ENCODE measurements at places on chromosomes 3 and 15.

- DNase-seq: no peak
Measured at GRCh38 chr15:84690342-84690741, 25.6 kb downstream of the SEC11A start.

- peak; percentile 60 for DNase-seq
Measured at GRCh38 chr3:107910713-107911259, 180.0 kb downstream of the CD47 start.

DNA sequence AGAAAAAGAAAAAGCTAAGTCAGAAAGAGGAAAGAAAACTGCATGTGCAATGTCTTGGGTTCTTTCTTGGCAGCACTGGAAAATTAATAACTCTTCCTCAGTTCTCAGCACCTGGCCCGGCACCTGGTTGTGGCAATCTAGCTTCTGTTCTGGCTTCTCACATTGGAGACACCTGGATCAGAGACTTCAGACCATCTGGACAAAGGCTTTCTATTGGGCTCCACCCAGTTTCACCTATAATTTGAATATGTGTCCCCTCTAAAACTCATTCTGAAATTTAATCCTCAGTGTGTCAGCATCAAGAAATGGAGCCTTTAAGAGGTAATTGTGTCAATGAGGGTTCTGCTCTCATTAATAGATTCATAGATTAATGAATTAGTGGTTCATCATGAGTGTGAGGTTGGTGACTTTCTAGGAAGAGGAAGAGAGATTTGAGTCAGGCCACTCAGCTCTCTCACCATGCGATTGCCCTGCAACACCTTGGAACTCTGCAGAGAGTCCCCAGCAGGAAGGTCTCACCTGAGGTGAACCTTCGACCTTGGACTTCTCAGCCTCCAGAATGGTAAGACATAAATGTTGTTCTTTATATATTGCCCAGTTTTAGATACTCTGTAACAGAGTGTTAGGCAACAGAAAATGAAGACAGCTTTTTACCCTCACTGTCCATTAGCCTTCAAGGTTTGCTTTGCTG lies 679.9 kb downstream of the NTRK3 start:
- no peak for DNase-seq

GRCh38 chr15:52749258-52749657 lies 40.9 kb downstream of the ONECUT1 start:
- DNase-seq: no peak

GRCh38 chr3:53554559-53555067 lies 60.2 kb downstream of the CACNA1D start:
- DNase-seq: peak; percentile 62

DNA sequence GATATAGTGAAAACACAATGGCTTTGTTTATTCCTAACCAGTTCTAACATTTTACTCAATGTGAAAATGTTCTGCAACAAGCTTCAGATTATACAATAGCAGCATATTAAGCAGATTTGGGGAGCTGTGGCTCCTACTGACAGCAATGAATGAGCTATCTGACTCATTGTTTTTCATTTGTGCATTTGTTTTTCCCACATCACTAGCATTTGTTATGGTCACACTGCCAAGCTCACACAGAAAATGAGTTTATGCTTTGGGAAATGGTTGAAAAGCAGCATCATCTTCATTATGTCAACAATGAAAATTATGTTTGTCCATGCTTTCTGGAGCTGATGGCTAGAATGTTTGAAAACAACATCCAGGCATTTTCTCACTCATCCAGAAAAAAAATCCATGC lies 53.5 kb downstream of the ZPLD1 start:
- DNase-seq: no peak

GRCh38 chr3:114645392-114645791 lies 351.6 kb downstream of the TIGIT start:
- DNase-seq: no peak

GRCh38 chr3:36765104-36765503 lies 751 bp upstream of the DCLK3 start:
- no peak for DNase-seq

DNA sequence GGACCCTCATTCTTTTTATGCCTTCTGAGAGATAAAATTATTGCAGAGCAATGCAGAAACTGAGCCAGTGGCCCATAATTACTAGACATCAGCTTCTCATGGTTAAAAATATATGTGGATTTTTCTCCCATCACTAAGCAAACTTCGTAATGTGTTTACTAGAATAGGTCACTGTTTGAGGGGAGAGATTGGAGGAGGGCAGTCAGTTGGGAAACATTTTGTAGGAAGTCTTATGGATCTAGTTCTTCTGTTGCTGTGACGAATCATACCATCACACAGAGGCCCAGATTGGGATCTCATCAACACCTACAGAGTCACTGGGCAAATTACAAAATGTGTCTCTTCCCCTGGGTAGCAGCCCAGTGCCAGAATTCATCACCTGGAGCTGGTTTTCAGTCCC lies 81.4 kb downstream of the PDE8A start:
- DNase-seq: no peak

GRCh38 chr3:187222801-187223200 lies 25.5 kb downstream of the RTP1 start:
- no peak for DNase-seq

DNA sequence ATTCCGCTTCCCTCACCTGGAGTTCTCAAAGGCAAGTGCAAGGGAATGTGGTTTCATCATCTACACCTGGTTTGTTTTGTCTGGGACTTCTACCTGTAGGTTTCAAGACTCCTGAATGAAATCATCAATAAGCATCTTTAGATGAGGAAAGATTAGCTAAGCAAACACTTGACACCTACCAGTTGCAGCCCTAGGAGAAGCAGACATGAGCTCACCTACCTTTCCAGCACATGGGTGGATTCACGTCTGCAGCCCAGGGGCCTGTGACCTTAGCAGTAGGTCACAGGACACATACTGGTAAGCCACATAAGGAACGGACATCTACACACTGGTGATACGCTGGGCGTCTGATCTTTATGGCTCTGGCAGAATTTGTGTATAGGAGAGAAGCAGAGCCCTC lies 26.7 kb downstream of the SLCO2A1 start:
- no peak for DNase-seq

DNA sequence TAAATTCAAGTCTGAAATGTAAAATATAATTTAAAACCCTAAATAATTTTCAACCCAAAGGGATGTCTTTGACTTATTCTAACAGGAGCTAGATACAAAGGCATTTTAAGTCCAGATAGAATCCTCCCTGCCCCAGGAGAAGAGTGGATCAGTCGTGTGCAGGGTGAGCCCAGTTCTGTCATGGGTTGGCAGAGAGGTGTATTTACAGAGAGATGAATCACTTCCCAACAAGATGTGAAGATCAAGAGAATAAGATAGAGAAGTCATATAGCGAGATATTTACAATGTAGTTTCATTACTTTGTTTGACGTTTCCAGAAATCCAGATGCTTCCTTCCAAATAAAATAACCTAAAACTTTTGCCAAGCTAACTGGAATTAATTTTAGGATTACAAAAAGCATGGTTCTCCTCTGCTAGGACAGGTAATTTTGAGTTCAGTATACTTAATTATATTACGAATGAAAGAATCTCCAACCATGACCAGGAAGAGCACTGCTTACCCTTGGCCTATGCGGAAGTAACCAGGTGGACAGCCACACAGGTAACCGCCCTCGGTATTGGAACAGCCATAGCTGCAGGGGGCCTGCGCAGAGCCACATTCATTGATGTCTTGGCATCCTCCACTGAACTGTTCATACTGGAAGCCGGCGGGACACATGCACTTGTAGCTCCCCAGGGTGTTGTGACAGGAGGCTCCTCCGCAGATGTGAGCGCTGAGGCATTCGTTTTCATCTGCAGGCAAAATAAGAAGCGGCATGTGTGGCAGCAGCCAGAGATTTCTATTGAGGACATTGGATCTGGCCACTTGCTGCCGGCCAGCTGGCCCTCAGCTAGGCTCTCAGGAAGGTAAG lies 84.0 kb downstream of the DUT start:
- no peak for DNase-seq

GRCh38 chr15:63263519-63263918 lies 13.9 kb upstream of the APH1B start:
- DNase-seq: no peak

DNA sequence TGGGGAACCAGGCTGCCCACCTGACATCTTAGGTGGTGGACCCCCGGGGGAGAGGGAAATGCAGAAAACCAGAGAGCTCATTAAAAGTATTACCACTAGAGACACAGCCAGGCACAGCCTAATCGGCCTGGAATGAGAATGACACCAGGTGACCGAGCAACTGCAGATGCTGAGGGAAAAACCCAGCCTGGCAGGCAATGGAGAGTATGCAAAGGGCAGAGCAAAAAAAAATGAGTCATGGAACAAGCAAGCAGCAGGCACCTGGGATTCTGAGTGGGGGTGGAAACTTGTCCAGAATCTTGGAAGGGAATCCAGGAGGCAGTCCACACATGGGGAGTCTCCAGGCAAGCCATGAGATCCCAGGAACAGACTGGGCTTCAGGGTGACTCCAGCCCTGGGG lies 183.7 kb upstream of the LRRN1 start:
- DNase-seq: no peak

- DNase-seq: no peak
Measured at GRCh38 chr15:99686290-99686689, 46.9 kb downstream of the LYSMD4 start.

DNA sequence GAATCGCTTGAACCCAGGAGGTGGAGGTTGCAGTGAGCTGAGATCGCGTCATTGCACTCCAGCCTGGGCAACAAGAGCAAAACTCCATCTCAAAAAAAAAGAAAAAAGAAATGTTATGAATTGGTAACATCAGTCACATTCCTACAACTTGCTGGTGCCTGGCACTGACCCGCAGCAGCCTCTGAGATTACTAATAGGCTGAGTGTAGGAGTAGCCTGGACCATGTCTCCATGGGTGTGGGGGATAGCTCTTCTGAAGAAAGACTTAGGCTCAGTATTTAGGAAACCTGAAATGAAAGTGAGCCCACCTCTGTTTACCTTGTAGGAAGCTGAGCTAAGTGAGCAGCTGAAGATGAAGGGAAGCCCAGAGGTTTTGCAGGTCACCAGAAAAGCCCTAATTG lies 148.3 kb downstream of the LRRC28 start:
- no peak for DNase-seq

- no peak for DNase-seq
Measured at GRCh38 chr15:71151081-71151480, 35.8 kb downstream of the THSD4 start.

DNA sequence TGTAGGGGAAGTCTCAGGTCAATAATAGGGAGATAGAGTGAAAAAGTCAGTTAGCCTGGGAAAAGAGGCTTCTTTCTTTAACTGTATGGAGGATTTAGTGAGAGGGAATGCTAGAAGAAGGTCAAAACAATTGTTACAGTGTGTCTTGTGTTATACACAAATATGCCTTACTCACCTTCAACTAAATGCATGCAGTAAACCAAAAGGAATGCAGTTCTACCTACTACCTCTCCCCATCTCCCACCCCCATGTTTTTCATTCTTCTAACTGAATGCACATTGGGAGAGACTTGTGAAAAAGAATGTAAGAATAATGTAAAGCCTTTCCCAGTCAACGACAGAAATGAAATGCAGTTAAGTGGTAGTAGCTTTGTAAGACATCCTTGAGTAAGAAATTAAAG lies 33.8 kb downstream of the CCDC66 start:
- no peak for DNase-seq

DNA sequence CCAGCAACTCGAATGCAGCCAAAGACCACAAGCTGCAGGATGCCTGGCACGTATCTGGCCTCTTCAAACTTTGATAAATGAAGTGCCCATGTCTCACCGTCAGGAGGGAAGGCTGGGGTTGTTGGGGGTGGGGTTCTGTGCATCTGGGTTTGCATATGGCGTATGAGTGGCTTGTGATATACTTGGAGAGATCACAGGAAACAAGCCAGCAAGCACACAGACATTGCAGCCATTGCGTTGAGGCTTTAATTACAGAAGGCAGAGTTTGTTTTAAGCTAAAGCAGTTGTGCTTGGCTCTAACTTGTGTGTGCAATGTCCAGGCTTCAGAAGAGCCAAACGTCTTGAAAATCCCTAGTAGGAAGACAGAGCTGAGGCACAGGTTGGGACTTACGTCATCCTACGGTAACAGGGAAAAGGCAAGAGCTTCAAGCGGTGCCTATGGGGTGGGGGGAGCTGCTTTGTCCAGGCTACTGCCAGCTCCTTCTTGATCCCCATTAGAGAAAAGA lies 109.2 kb downstream of the ASB7 start:
- no peak for DNase-seq

DNA sequence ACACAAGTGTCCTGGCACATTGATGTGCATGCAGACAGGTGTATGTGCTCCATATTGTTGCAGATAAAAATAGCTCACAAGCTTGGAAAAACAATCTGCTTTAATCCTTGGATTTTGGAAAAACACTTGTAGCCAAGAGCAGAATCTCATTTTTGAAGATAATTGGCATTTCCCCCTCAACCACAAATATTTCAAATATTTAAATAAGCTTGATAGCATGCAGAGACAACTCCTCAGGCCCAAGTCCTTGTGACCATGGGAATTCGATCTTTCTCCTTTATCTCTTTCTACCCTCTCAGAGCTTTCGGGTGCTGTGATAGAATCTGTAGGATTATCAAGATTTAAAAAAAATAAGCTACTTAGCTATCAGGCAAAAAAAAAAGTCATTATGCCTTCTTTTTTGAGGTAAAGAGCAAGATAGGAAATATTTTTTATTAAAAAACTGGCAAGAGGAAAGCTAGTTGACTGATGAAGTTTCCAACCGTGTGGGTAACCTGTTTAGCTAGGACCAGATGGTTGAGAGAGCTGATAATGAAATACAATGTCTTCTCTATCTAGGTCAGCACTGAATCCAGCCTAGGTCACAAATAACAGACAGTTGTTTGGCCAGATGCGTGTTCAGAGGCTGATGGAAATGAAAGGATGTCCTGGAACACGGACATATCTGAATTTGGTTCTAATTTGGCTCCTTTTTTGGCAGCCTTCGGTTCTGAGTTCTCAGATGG lies 54.9 kb upstream of the SNRK start:
- no peak for DNase-seq

- no peak for DNase-seq
Measured at GRCh38 chr3:55789516-55789915, 302.4 kb upstream of the WNT5A start.

- no peak for DNase-seq
Measured at GRCh38 chr3:149333176-149333859, at the start of gene TM4SF18. Gene TM4SF18 (minus strand): TSS chr3:149333636. CDS start chr3:149333382, 254 bp downstream.

DNA sequence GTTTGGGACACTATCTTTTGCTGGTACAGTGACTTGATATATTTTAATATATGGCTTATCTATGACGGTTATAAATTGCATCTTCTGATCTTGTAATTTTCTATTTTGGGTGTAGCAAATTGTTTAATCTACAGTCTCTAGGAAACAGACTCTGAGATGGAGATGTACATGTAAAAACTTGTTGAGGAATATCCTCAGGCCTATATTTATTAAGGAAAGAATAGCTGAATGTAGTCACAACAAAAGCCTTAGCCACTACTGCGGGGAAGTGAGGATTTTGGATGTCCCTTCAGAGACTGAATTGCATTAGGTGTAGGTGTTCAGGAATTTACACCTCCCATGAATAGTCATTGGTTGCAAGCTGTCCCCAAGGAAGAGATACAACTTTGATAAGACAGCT lies 13.8 kb upstream of the OR5K3 start:
- DNase-seq: no peak

- DNase-seq: peak; percentile 40
Measured at GRCh38 chr3:62201438-62202035, 171.8 kb downstream of the FEZF2 start.

All from GM10248 (cell line).